Naive B cell (primary cell): ENCODE measurements at places on chromosomes 4 and X.

GRCh38 chr4:150859453-150859852, 155.6 kb downstream of the LRBA start:
- DNase-seq = no peak

DNA sequence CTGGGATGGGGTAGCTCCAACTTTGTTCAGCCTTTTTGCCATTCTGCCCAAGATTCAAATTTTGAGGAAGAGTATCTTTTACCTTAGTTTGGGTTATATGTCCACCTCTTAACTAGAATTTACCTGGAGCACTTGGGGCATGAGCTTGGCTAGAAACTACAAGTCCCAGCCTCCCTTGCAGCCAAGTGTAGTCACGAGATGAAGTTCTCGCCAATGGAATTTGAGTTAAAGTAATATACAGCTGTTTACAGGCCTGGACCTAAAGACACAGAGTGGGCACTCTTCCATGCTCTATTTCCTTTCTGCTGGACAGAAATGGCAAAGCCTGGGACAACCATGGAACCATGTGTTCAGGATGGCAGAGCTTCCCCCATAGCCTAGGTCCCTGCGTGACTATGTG, 233.6 kb upstream of the GATB start:
- no peak for DNase-seq

DNA sequence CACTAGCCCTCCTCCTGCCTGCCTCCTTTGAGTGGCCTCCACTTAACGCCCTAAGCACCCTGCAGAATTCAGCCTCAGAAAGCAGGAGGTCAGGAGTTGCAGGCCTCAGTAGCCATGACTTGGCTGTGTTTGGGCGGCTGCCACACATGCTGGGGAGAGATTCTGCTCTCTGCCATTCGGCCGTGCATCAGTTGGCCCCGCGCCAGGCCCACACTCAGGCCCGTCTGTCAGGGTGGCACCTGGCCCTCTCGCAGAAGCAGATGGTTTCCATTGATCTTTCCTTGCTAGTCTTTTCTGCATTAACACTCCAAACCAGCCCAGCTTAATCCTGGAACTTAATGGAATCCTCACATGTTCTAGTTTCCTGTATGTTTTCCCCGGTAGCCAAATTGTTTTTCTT, 30.7 kb upstream of the ATP6AP2 start:
- no peak for DNase-seq

GRCh38 chrX:120468479-120468824, 644 bp downstream of the LAMP2 start:
- no peak for DNase-seq

DNA sequence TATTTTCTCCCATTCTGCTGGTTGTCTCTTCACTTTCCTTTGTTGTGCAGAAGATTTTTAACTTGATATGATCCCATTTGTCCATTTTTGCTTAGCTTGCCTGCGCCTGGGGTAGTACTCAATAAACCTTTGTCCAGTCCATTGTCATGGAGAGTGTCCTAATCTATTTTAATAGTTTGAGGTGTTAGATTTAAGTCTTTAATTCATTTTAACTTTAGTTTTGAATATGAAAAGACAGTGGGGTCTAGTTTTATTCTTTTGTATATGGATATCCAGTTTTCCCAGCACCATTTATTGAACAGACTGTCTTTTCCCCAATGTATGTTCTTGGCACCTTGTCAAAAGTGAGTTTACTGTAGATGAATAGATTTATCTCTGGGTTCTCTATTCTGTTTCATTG, 76.0 kb upstream of the ITM2A start:
- no peak for DNase-seq

- DNase-seq = no peak
Measured at GRCh38 chr4:107618656-107619055, 101.4 kb downstream of the PAPSS1 start.
